Activated CD4-positive, alpha-beta T cell treated with anti-CD3 and anti-CD28 coated beads, Interleukin-2, amount 10 ng/mL, durations not matched to agents 7 days and 5 days (primary cell): ENCODE measurements at places on chromosomes 5 and 9.

- no peak overlapping the region for H3K27ac ChIP-seq
- H3K4me1 ChIP-seq, result peaks cover 9% of the 10 kb centered on the region
- no peak overlapping the region for H3K4me3 ChIP-seq
- peaks cover 63% of the 10 kb centered on the region for H3K36me3 ChIP-seq
Observed at GRCh38 chr5:39121315-39121714, 47.1 kb upstream of the RICTOR start.

DNA sequence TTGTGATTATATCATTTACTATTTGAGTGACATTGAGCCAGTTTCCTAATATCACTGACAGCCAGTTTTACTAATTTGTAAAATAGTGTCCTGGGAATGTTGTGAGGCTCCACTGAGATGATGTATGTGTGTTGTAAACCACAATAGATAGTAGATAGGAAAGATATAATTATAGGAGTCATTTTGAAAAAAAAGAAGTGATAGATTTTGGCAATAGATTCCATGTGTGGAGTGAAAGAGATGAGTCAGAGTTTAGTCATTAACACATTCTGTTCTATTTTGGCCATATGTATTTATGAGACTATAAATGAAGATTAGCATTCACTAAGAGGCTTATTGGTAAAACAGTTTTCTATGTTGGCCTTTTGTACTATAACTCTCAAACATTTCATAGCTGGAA, 388.2 kb downstream of the FAM170A start:
- H3K36me3 ChIP-seq, result no peaks in the 10 kb centered on the region
- no peaks in the 10 kb centered on the region for H3K27me3 ChIP-seq
- no peak overlapping the region for H3K4me3 ChIP-seq
- H3K27ac ChIP-seq, result no peak overlapping the region

GRCh38 chr9:128275198-128276007, at the start of gene GOLGA2:
Gene GOLGA2, minus strand, starts transcription at chr9:128276007. Its CDS starts 31 bp downstream, at chr9:128275976.
- DNase-seq, result no peak
- H3K4me1 ChIP-seq, result peaks cover 60% of the 10 kb centered on the region
- no peaks in the 10 kb centered on the region for H3K27me3 ChIP-seq
- peak within 1 kb of the TSS; percentile 97 for H3K4me3 ChIP-seq

GRCh38 chr9:16595227-16595626, 275.2 kb downstream of the BNC2 start:
- H3K36me3 ChIP-seq, result no peaks in the 10 kb centered on the region
- no peaks in the 10 kb centered on the region for H3K27me3 ChIP-seq
- H3K27ac ChIP-seq, result no peak overlapping the region
- DNase-seq, result no peak
- no peak overlapping the region for H3K4me3 ChIP-seq

DNA sequence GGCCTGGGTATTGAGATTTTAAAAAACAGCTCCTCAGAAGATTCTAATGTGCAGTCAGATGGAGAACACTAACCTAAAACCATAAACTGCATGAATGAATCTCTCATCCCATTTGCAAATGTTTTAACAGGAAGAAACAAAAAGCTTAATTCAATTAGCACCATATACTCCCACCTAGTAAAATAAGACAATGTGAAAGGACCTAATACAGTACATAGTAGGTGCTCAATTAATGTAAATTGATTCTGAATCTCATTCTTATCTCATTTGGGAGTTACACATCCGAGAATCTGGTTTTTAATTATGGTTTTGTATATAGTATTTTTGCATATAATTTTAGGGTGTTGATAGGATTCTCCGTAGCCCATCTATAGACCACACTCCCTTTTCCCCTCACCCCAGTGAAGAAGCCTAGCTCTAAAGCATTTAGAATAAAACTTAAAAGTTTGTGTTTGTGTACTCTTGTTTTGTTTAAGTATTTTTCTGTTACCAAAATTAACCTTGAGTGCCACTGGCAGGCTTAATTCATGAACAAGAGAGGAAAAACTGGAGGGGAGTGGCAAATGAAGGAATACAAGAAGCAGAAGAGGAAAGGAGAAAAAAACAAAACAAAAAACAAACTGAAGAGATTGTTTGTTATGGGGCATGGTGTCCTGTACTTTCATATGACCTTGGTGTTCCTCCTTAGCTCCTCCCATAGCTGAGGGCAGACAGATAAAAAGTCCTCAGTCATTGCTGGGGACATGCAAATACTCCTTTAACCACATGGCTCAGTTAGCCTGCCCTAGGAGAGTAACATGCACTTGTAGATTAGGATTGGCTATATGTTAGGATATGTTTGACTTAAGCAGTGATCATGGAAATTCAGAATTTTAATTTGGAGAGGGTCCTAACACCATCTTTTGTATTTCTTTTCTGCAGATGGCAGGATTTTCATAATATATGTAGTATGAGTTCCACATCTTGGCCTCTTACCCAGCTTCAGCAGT, 1.2 kb downstream of the RNF14 start:
- H3K4me1 ChIP-seq, result peaks cover 46% of the 10 kb centered on the region
- H3K36me3 ChIP-seq, result peaks cover 31% of the 10 kb centered on the region
- peak; percentile 30 for DNase-seq
- peak overlapping the region; percentile 99 for H3K27ac ChIP-seq
- H3K27me3 ChIP-seq, result no peaks in the 10 kb centered on the region
